Articular chondrocyte of knee joint (primary cell): ENCODE measurements at places on chromosomes 12 and 14. TPM values are rescaled to one million over a fixed set of nuclear protein-coding genes. Genes with fewer than 3 reads are reported as not detected.

Gene NYNRIN
- 14.0 and 14.4 TPM in 2 replicates for total RNA-seq

Gene PSEN1
- total RNA-seq, result 68.7 and 71.9 TPM in 2 replicates

Gene AQP2
- not detected in 2 replicates for total RNA-seq

Gene CCDC175
- not detected in 2 replicates for total RNA-seq

Gene TRAF3
- 21.9 and 25.1 TPM in 2 replicates for total RNA-seq

Gene CLEC9A
- not detected in 2 replicates for total RNA-seq

Gene MYO1H
- total RNA-seq, result not detected in 2 replicates
